Hippocampal formation (tissue), 2 donors: ENCODE measurements at places on chromosomes 1 and 21.
A peak's percentile ranks its signal among the peaks of the same experiment; 100 is the strongest.

GRCh38 chr1:157357111-157357510 lies 195.2 kb downstream of the FCRL5 start:
- no peak for DNase-seq

DNA sequence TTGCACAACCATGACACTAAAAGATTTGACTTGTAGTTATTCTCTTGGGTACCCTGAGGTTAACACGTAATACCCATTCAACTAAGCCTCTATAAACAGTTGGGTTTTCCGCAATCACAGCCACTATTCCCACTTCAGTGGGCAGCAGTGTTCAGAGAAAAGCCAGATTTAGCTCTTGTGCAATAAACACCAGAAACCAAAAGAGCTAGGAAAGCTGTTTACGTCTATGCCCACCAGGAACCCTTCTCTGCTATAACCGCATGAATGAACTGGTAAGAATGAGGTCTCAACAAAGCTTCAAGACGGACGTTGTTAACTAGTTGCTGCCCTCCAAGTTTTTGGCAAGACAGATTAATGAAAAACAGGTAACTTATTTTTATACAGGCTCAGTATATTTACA lies 101.3 kb downstream of the SLC45A1 start:
- peak; percentile 35 for DNase-seq

- DNase-seq, result no peak
Observed at GRCh38 chr1:225461533-225462428, 33.9 kb upstream of the LBR start.

- DNase-seq, result no peak
Observed at GRCh38 chr1:33660244-33660643, 187.8 kb downstream of the ZSCAN20 start.

GRCh38 chr1:70906800-70907199 lies 140.8 kb downstream of the PTGER3 start:
- DNase-seq, result no peak

DNA sequence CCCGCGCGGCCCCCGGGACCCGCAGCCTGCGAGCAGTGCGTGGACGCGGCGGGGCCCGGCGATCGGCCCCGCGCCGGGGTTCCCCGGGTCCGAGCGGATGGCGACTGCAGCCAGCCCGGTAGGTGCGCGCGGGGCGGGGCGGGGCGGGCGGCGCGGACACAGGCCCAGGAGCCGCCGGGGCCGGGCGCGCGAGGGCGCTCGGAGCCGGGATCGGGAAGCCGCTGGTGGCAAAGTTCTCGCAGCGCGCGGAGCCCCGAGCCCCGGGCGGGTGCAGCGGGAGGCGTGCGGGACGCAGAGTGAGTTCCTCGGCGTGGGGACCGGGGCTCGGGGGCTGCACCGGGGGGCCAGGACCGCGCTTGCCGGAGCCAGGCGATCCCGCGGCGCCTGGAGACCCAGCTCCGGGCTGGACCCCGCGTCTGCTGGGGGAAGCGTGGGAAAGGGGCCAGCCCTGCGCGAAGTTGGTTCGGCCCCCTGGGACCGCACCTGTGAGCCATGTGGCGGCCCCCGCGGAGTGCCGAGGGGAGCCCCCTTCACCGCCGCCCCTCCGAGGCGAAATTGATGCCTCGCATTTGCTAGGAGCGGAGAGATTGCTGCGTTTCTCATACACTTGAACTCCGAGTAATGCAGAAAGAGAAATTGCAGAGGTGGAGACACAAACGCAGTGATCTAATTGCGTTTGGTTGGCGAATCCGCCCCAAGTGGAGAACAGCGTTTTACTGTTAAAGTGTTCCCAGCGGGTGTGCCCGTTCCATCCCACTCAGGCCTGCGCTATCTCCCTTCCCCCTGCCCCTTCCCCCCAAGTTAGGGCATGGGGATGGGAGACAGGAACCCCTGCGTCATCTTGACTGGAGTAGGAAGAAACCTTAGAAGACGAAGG lies 228.9 kb upstream of the TMEM51 start:
- DNase-seq, result peak; percentile 39

DNA sequence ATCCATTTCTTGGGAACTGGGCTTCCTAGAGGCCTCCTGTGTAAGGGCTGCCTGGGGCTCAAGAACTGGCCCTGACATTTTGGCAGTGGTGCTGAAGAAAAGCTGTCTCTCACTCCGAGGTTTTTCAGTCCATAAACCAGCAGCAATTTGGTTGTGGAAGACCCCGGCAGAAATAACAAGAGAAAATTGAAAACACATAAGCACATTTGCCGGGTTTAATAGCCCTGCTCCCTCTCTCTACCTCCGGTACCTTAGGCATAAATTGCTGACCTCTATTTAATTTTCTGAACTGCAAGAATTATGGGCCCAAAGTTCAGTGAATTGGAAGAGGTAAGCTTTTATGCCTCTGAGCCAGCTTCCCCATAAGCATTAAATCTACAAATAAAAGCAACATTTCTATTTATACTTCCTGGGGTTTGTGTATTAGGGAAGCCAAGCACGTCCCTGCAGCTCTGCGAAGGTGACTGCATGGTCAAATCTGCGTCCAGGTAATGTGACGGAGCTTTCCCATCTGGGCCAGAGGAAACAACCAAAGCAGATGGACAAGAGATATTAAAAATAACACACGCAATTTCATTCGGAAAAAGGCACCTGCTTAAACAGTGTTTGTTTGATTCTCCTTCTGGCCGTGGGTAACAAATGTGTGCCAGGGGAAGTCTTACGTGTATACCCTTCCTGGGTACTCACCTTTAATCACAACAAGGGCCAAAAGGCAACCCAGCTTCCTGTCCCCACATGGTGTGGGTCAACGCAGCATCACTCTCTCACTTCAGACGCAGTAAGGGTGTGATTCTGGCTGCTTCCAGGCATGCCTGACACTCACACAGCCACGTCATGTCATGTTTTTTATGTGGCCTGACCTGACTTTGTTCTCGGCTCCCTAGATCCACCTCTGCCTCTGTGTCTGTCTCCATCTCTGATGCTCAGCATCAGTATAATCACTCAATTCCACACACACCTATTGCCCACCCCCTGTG lies 69.2 kb downstream of the PAPPA2 start:
- no peak for DNase-seq

DNA sequence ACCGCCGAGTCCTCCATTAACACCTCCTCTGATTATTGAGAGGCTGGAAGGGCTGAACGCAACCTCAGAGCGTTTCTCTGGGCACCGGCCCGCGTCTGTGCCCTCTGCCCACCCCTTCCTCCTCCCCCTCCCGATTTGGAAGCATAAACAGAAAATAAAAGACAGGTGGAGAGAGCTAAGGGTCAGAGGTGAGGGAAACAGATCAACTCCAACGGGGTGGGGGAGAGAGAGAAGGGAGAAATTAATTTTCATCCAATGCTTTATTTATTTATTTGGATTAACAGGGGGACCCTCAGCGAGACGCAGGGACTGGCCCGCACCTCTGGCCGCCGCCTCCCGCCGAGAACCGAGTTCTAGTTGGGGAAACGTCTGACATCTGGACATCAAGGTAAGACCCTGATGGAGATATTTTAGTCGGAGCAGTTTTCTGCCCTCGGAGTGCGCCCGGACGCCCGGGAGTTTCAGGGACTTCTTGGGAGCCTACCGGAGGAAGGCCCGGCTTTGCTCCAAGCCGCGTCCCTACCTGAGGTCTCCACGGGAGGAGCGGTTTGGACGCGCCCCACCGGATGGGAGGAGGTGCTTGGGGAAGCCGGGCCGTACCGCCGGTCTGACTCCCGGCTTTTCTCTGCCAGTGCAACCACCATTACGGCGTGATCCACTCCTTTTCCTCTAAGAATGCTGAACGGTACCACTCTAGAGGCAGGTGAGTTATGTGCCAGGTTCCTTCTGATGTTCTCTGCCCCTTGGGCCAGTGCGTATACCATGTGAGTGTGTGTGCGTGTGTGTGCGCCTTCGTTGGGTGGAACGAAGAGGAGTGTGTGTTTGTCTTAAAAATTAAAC lies 5.1 kb upstream of the LHX9 start:
- no peak for DNase-seq

- no peak for DNase-seq
Observed at GRCh38 chr21:33314111-33314510, 10.7 kb upstream of the IFNAR1 start.

DNA sequence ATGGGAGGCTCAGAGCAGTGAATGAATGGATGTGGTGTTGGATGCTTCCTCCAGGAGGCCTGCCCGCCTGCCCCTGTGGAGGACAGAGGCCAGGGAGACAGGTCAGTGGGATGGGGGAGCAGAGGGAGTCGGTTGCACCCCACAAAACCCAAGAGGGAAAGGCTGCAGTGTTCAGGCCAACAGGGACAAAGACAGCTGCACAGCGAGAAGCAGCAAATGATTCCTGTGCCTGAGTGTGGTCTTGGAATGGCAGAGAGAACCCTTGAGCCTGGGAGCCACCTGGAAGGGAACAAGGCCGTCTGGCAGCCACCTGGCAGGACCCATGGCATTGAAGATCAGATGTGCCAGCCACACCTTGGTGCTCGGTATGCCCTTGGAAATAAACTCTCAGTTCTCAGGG lies 8.1 kb downstream of the TFF3 start:
- no peak for DNase-seq

GRCh38 chr1:240114222-240114621 lies 22.5 kb downstream of the FMN2 start:
- DNase-seq, result no peak

DNA sequence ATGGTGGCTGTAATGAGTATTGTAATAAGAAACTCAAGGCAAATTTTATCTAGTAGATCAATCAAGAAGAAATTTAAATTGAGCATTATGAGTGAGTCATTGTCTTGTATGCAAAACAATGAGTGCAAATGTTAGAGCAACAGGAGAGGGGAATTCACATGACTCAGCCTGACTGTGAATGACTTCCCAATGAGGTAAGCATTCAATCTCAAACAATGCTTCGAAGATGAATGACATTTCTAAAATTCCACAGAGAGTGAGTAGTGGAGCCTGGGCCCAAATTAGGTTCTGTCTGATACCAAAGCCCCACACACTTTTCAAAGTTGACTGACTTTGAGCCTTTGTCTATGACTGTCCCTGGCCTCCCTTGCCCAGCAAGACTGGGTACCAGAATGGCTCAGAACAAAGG lies 738.0 kb downstream of the PTPRU start:
- no peak for DNase-seq

DNA sequence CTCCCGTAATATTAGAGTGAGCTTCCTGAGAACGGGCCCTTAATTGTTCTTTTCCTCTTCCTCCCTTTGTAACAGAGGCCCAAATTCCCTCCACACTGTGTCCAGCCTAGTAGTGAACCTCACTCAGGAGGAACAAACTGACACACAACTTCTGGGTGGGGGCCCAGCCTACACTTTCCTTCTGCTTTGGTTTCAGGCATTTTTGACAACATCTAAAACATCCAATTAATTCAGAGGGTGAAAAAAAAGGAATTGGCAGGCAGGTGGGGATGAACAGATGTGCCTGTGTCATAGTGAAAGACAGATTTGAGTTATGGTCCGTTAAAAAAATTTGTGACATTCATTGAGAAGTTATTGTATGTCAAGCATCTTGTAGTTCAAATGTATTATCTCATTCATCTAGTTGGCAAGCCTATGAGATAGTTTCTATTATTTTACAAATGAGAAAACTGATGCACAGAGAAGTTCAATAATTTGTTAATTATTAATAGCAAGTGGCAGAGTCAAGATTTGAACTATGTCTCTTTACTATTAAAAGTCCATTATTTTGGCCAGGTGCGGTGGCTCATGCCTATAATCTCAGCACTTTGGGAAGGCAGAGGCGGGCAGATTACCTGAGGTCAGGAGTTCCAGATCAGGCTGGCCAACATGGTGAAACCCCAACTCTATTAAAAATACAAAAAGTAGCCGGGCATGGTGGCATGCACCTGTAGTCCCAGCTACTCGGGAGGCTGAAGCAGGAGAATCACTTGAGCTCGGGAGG lies 41.6 kb upstream of the LRIG2 start:
- no peak for DNase-seq

DNA sequence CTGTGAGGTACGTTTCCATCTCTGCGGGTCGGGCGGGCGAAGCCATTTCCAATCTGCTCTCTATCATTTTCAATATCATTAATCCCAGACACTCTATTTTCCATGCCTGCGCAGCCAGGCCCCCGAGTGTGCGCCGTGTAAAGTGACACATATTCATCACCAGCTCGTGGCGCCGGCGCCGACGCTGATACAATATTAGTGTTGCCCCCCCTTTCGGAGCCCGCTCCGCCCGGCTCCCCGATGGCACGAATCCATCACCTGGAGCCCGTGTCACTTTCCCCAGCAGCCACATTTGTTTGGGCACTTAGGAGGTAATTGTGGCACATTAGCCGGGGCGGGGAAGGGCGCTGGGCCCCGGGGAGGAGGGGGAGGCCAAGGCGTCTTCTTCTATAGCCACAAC lies 33.7 kb upstream of the DMBX1 start:
- no peak for DNase-seq

DNA sequence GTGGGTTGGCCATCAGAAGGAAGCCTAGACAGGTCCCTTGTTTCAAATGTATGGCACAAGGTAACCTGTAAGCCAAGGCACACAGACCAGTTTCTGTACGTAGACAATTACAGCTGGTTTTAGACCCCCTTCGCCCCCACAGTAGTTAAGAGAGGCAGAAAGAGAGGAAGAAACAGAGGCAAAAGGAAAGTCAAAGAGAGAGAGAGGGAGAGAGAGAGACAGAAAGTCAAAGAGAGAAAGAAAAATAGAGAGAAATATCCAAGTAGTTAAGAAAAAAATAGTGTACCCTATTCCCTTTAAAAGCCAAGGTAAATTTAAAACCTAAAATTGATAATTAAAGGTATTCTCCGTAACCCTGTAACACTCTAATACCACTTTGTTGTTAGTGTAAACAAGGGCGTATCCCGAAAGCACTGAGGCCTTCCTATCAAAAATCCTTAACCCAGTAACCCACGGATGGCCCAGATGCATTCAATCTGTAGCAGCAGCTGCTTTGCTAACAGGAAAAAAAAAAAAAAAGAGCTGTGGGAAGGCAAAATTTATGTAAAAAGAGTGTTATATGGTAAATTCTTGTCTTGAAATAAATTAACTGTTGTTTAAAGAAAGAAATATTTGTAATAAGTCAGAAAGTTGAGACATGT lies 49.4 kb downstream of the ADCY10 start:
- DNase-seq, result no peak

GRCh38 chr1:100734676-100735075 lies 15.1 kb downstream of the VCAM1 start:
- DNase-seq, result no peak

GRCh38 chr1:43705334-43705733 lies 2.0 kb upstream of the ST3GAL3 start:
- DNase-seq, result no peak

DNA sequence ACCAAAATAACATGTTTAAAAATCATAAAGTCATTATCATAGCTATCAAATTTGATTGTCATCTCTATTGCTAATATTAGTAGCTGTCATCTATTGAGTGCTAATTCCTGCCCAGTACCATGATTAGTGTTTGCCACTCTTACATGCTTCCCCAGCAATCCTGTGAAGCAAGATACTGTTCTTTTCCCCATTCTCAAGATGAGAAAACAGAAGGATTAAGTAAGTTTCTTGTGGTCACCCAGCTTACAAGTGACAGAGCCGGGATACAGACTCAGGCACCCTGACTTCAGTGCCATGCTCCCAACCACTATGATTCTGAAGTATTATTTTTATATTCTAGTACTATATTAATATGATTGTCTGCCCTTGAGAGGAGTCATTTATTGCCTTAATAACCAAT lies 36.5 kb downstream of the LRRC8C start:
- no peak for DNase-seq

DNA sequence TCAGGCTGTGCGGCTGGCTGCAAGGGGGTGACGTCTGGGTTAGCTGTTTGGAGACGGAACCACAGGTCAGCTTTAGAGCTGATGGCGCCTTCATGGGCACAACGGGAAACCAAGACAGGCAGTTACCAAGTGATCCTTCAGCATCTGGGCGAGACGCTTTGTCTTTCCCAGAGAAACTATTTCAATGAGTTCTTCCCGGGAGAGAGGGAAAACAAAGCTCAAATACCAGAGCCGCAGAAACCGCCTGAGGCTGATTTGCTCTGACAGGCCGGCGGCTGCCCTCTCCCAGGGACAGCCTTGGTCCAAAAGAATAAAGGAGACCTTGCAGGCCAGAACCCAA lies 76.5 kb downstream of the CD58 start:
- no peak for DNase-seq
